Naive thymus-derived CD8-positive, alpha-beta T cell (primary cell): ENCODE measurements at places on chromosomes 4 and X. TPM values are rescaled to one million over a fixed set of nuclear protein-coding genes. Genes with fewer than 3 reads are reported as not detected.

ART3 gene
- total RNA-seq, result not detected

CFP gene
- 16.9 TPM for total RNA-seq

STOX2 gene
- total RNA-seq, result not detected

HS6ST2 gene
- not detected for total RNA-seq

DNA sequence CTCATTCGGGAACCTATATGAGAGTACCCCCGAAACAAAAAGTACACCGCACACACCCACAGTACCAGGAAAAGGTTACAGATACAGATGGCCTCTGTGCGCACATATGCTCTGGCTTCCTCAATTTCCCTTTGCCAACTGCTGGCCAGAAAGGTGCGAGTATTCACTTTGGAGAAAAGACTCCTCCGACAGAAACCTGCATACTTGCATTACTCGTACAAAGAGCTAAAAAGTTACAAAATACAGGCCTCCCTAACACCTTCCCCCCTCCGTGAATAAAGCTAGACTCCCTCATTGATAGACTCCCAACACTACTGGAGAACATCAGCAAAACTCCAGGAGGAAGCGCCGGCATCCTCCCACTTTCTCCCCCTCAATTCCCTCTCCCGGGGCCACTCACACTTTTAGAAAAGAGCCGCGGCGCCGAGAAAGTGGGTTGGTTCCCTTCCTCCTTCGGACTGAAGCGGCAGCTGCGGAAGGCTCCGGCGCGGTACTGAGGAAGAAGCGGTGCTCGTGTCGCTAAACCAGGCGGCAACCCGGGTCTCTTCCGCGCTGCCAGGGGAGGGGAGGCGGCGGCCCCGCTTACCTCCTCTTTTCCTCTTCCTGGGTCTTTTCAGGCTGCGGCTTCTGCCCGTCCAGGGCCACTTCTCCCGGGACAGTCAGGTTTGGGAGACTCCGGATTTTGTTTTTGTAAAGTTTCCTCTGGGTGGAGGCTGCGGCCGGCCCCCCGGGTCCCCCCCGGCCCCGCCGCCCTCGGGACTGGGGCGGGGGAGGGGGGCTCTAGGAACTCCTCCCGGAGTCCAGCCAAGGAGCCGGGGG, 1.1 kb downstream of the FBXW7 start:
- peak; percentile 49 for DNase-seq

DNA sequence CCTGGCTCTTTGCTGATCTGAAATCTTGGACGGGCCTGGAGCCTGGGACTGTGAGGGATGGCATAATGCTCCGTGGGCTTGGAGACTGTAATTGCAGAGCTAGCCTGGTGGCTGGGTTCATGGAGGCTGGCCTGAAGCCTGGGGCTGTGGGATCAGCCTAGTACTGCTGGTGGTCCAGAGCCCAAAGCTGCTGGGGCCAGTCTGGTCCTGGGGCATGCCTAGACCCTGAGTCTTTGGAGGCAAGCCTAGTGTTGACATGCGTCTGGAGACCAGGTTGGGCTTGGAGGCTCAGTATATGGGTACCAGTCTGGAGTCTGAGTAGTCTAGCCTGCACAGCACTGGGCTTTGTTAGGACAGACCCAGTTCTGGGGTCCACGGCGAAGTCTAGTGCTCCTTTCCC, 172.0 kb upstream of the ZC4H2 start:
- DNase-seq, result no peak

DNA sequence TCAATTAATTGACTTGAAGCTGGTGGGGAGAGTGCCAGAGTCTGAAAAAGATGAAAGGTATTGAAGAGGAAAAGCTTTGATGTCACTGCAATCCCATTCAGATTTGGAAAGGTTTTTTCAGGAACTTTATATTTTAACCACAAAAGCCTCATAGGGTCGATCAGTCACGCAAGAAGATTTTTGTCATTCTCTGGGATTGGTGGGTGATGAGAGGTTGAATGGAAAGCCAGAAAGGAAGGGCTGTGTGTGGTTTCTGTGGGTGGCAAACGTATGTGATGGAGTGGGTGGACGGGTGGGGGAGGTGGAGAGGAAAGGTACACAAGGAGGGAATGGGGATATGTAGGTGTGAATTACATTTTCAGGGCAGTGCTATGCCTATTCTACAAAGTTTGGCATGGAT, 173.8 kb upstream of the SCML1 start:
- DNase-seq, result no peak

GRCh38 chr4:145930592-145930991, 8.0 kb downstream of the ZNF827 start:
- no peak for DNase-seq

GRCh38 chrX:71659342-71659741, 8.0 kb upstream of the LOC101059915 start:
- no peak for DNase-seq

GRCh38 chr4:10737337-10737736, 52.8 kb upstream of the CLNK start:
- no peak for DNase-seq
